MG63 (cell line): ENCODE measurements at places on chromosomes 16 and 17. TPM values are rescaled to one million over a fixed set of nuclear protein-coding genes. Genes with fewer than 3 reads are reported as not detected.

DNA sequence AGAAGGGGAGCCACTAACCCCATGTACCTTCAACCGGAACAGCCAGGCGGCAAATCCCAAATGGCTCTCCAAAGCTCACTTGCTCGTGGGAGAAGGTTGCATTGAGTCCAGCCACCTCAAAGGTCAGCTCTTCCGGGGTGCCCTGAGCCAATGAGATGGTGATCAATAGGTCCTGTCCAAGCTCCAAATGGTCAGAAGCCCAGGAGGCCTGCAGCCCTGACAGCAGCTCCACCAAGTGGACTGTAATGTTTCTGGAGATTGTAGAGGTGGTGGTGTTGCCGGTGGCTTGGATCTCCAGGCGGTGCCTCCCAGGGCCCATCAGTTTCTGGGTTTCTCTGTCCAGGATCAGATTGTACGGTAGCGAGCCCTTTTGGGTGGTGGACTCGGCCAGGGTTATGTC lies 39.9 kb upstream of the BCO1 start:
- DNase-seq = no peak

- DNase-seq = peak; percentile 20
Observed at GRCh38 chr16:50153596-50154419, 702 bp downstream of the TENT4B start.

GRCh38 chr16:84005391-84005790 lies 37.2 kb downstream of the SLC38A8 start:
- DNase-seq = no peak

- DNase-seq = no peak
Observed at GRCh38 chr16:56226845-56227525, 35.7 kb downstream of the GNAO1 start.

DNA sequence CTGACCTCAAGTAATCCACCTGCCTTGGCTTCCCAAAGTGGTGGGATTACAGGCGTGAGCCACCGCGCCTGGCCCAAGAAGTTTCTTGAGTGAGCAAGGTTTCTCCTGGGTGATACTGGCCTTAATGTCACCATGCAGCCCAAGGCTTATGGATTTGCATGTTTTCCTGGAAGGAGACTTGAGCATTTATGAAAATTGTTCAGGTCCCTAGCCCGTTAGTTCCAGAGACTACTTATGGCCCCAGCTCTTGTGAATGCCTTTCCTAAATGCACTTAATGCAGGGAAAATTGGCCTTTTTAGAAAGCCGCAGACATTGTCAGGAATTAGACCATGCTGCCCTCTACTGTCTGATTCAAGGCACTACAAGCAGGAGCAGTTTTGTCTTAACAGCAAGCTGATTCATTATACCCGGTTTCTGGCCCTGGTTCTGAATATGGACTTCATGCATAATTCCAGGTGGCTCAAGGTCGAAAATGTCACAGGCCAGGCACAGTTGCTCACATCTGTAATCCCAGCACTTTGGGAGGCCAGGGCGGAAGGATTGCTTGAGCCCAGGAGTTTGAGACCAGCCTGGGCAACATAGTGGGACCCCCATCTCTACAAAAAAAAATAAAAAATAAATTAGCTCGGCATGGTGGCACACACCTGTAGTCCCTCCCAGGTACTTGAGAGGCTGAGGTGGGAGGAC lies 91.3 kb downstream of the SNX29 start:
- peak; percentile 56 for DNase-seq

GRCh38 chr16:28989363-28989762 lies 4.5 kb downstream of the LAT start:
- DNase-seq = no peak

KRT39 gene
- not detected in 2 replicates for total RNA-seq

KCNH4 gene
- 0.46 TPM in 1 of 2 replicates, not detected in the other for total RNA-seq

DNA sequence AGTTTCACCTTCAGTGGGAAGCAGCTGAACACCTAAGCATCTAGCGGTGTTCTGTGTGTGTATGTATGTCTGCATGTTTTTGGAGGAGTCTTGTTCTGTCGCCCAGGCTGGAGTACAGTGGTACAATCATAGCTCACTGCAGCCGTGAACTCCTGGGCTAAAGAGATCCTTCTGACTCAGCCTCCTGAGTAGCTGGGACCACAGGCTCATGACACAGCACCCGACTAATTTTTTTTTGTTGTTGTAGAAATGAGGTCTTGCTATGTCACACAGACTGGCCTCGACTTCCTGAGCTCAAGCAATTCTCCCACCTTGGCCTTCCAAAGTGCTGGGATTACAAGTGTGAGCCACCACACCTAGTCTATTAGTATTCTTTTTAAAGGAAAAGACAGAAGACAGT lies 30.2 kb upstream of the FAAP100 start:
- DNase-seq = no peak

- DNase-seq = no peak
Observed at GRCh38 chr16:53614346-53614745, 89.3 kb downstream of the RPGRIP1L start.

GRCh38 chr16:86874141-86874540 lies 295.8 kb downstream of the FOXL1 start:
- DNase-seq = peak; percentile 49

FOXC2 gene
- 4.6 and 7.1 TPM in 2 replicates for total RNA-seq

- DNase-seq = no peak
Observed at GRCh38 chr17:67278363-67278762, 33.4 kb upstream of the HELZ start.

- no peak for DNase-seq
Observed at GRCh38 chr16:75732871-75733270, 6.6 kb upstream of the CPHXL start.

KCNG4 gene
- total RNA-seq = not detected in 2 replicates

MYO15A gene
- total RNA-seq = not detected in 2 replicates

SPHK1 gene
- total RNA-seq = 17.7 and 25.1 TPM in 2 replicates

GRCh38 chr17:34757106-34757505 lies 177.7 kb downstream of the TMEM132E start:
- no peak for DNase-seq

GRCh38 chr16:50506543-50506937 lies 41.7 kb upstream of the NKD1 start:
- no peak for DNase-seq

- DNase-seq = no peak
Observed at GRCh38 chr17:77808686-77809425, 149.6 kb upstream of the TNRC6C start.
